Gastroesophageal sphincter (tissue), 4 donors: ENCODE measurements at places on chromosomes 5 and 9. TPM values are rescaled to one million over a fixed set of nuclear protein-coding genes. Genes with fewer than 3 reads are reported as not detected.

The GPR150 gene
- total RNA-seq, result not detected

The LECT2 gene
- total RNA-seq, result not detected

The DEPDC1B gene
- total RNA-seq, result 0.69 TPM

DNA sequence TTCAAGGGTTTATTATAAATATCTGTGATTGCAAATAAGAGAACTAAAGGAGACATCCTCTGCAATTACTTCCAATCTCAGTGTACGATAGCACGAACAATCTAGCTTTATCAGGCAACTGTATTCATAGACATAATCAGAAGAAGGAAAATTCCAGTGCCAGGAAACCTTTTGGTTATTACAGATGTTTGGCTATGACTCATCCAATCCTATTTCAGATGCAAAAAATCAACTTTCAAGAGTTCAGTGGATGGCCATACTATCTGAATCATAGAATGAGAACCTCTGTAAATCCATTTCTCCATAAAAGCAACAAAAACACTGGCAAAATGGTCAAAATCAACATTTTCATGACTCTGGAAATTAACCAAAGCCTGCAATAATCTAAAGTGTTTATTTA, 37.9 kb downstream of the GAS1 start:
- ATAC-seq, result no peak

DNA sequence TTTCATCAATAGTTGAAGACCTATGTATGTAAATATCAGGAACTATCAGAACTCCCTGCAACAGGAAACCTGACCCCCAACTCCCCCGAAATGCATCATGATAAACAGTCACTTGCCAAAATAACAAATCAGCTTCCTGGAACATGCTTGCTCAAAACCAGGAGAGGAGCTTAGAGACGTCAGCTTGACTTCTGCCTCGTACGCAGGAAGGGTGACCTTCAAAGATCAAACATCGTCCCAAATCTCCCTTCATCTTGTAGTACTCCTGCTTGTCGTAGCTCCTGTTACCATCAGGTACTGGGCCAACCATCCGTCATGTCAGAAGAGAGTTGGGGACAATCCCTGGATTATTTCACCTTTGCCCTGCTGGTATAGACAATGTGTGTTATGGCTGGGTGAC, 396.1 kb downstream of the GADD45G start:
- no peak for ATAC-seq
